ENCODE measurements at places on chromosomes 4 and X.
A peak's percentile ranks its signal among the peaks of the same experiment; 100 is the strongest.

DNA sequence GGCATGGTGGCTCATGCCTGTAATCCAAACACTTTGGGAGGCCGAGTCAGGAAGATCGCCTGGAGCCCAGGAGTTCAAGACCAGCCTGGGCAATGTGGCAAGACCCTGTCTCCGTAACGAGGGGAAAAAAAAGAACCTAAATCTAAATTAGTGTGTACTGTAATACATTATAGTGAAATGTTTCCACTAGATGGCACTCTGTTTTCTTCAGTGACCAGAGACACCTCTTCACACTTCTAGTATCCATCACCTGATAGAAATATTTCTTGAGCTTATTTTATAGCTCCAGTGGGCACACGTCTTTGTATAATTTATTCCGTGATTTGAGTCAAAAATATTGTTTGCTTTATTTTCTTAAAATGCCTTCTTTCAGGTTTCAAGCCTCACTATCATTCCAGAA, 600.9 kb upstream of the DIPK2B start:
- DNase-seq = no peak

- DNase-seq = no peak
Observed at GRCh38 chrX:16807976-16808542, 21.8 kb downstream of the TXLNG start.

DNA sequence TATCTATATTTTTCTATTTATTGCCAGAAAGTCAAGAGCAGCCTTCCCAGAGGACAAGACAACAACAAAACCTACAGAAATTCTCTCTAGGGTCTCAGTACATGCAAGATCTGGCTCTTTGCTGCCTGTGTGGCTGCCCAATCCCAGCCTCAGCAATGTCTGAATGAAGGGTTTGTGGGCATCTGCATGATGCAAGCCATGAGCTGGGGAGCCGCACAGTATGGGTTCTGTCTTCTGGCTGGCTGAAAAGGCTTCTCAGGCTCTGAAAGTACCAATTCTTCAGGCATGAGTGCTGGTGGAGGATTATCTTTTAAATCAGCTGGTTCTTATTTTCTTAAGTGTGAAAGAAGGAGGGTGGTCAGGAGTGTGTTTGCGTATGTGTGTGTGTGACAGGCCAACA, 104.6 kb downstream of the PDGFRA start:
- DNase-seq = no peak

DNA sequence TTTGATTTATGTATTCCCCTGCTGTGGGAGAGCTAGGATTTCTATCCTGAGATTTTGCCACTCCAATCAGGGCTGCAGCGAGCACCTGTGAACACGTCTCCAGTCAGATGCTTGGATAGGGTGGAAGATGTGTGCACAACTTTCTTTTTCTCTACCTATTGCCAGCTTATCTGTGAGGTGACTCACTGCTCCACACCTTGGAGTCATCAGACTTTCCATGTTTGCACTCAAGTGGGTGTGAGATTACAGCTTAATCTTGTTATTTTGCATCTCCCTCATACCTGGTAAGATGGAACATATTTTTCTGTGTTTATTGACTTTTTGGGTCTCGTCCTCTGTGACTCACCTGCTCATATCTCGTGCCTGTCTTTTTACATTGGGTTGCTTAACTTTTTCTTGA, 32.2 kb downstream of the PSAPL1 start:
- DNase-seq = no peak

DNA sequence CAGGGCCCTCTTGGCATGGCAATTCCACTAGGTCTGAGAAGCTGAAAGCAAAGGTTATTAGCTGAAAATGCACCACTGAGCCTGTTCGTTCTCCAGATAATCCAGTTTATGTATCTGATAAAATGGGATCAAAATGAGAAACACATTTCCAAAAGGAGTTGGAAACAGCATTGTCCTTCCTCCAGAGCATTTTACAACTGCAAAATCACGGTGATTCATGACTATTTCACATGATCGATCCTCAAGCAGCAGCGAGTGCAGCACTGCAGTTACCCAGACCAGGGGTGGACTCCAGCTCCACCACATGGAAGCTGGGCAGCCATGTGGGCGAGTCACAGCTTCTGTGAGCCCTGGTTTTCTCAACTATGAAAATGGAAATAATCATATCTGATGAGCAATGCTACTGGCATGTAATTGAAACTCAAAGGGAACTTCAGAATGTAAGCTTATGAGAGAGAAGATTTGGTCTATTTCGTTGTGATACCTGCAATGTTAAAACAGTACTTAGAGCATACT, 78.7 kb upstream of the MSX1 start:
- no peak for DNase-seq

DNA sequence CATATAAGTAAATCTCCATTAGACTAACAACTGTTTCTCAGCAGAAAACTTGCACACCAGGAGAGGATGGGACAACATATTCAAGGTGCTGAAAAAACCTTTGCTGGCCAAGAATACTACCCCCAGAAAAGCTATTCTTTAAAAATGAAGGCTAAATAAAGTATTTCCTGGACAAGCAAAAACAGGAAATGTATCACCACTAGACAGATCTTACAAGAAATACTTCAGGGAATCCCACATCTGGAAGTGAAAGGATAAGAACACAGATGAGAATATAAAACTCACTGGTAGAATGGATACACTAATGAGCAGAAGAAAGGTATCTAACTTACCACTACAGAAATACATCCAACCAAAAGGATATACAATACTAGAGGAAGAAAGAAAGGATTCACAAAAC, 27.0 kb upstream of the ADH1C start:
- no peak for DNase-seq

DNA sequence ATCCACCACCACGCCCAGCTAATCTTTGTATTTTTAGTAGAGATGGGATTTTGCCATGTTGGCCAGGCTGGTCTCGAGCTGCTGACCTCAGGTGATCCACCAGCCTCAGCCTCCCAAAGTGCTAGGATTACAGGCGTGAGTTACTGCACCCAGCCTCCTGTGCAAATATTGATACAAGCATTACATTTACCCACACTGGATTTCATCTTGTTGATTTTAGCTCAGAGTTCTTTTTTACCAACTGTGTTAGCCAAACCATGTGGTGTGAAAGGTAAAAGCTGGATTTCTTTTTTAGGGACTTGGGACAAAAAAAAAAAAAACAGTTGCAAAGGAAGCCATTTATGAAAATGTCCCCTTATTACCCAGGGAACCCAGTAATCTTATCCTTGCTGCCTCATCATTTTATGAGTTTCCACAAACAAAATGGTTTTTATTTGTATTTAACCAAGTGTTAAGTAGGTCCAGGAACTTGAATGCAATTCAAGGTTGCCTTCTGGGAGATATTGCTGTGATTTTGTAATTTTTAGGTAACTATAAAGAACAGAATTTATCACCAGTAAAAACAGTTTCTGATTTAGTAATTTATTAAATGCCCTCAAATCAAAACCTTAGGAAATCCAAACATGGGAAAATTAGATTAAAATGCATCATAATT, 202.5 kb downstream of the PALLD start:
- DNase-seq = no peak

DNA sequence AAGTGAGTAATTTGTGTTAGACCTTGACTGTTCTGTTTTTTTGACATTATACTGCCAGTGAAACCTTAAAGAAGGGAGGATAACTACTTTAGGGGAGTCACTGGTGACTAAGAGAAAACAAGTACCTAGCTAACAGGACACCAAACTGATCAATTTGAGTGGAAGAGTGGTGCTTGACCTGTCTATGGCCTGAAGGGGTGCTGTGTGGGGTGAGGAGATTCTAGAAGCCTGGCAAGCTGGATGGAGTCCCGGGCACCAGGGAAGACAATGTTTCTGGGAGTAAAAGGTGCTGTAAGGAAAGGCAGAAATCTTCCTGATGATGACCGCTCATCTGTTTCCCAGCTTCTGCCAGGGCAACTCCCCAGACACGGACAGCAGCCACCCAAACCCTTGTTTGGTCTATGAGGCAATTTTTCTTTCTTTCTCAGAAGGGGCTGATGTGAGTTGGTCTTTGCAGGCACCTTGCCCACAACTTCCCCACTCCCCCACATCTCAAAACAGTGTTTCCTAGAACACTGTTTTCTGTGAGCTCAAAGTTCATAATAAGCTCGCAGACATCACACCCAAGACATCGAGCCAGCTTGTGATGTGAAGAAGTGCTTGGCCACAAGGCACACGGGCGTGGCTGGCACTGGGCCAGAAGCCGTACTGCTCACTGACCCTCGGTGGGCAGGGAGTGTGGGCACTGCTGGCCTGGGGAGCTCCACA, 4.6 kb downstream of the TXK start:
- peak; percentile 45 for DNase-seq

DNA sequence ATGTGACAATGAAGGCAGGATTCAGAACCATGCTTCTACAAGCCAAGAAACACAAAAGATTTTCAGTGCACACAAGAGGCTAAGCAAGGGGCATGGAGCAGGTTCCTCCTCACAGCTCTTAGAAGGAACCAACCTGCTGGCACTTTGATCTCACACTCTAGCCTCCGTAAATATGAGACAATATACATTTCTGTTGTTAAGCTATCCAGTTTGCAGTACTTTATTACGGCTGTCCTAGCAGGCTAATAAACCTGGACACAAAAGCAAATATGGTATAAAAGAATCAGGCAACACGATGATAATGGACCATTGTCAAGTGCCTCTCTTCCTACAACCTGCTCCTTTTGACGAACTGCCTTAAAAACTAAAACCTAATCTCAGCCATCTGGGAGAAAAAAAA, 114.5 kb downstream of the ZAR1 start:
- DNase-seq = no peak

- DNase-seq = peak; percentile 13
Observed at GRCh38 chrX:1658071-1658491, 43.2 kb downstream of the ASMT start.

GRCh38 chr4:113148925-113149324, 99.5 kb downstream of the ANK2 start:
- no peak for DNase-seq

GRCh38 chr4:1632109-1633104, 51.7 kb downstream of the FAM53A start:
- DNase-seq = no peak

DNA sequence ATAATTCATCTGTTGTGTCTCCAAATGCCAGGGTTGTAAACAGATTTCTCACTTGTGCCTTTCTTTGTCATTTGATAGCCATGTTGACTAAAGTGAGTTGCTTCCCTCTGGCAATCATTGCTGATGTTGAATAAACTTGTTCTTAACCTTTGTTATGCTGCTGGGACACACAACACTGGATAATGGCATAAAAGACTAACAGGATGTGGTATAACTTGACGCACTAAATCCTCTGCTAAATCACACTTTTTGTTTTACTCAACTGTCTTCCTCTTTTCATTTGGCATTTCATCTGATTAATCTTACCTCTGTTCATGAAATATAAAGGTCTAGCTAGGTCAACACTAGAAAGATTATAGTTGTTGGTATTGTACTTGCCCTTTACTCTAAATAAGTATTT, 17.6 kb upstream of the CXCL5 start:
- no peak for DNase-seq

DNA sequence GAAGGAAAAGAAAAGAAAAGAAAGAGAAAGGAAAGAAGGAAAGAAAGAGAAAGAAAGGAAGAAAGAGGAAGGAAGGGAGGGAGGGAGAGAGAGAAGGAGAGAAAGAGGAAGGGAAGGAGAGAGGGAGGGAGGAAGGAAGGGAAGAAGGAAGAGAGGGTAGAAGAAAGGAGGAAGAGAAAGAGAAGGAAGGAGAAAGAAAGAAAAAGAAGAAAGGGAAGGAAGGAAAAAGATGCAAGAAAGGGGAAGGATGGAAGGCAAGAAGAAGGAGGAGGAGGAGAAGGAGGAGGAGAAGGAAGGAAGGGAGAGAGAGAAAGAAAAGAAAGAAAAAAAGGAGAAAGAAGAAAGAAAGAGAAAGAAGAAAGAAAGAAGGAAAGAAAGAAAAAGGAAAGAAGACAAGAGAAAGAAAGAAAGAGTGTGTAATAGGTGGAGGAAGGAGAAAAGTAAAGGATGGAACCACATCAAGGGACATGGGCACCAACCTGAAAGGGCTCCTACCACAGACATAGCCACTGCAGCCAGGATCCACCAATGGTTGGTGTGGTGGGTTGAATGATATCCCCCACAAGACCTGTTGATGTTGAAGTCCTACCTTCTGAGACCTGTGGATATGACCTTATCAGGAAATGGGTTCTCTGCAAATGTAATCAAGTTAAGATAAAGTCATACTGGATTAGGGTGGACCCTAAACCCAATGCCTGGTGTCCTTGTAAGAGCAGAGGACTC, 80.2 kb downstream of the RELL1 start:
- DNase-seq = no peak

DNA sequence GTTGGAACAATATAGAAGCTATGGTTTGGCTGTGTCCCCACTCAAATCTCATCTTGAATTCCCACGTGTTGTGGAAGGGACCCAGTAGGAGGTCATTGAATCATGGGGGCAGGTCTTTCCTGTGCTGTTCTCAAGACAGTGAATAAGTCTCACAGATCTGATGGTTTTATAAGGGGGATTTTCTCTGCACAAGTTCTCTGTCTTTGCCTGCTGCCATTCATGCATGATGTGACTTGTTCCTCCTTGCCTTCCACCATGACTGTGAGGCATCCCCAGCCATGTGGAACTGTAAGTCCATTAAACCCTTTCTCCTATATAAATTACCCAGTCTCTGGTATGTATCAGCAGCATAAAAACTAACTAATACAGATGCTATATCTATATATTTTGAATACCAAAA, 135.2 kb upstream of the EDNRA start:
- DNase-seq = no peak
